ENCODE measurements at places on chromosomes 7 and 10. TPM values are rescaled to one million over a fixed set of nuclear protein-coding genes. Genes with fewer than 3 reads are reported as not detected.

DNA sequence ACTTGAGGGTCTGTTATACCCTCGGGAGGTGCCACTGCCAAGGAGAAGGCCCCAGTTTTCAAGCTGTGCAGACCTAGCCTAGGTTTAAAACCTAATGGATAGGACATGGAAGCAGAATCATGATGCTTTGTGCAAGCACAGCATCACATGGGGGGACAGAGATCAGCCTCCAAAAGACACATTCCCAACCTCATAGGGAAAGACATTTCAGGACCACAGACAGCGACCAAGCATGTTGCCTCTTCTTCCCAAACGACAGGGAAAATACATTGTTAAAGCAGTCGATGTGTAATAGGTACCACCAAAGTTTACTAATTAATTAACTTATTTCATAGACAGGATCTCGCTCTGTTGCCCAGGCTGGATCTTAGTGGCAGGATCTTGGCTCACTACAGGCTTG, 573.9 kb downstream of the TCERG1L start:
- no peak for DNase-seq

GRCh38 chr10:44249490-44249889, 135.4 kb downstream of the CXCL12 start:
- no peak for DNase-seq

The CNPY1 gene
- not detected for total RNA-seq

DNA sequence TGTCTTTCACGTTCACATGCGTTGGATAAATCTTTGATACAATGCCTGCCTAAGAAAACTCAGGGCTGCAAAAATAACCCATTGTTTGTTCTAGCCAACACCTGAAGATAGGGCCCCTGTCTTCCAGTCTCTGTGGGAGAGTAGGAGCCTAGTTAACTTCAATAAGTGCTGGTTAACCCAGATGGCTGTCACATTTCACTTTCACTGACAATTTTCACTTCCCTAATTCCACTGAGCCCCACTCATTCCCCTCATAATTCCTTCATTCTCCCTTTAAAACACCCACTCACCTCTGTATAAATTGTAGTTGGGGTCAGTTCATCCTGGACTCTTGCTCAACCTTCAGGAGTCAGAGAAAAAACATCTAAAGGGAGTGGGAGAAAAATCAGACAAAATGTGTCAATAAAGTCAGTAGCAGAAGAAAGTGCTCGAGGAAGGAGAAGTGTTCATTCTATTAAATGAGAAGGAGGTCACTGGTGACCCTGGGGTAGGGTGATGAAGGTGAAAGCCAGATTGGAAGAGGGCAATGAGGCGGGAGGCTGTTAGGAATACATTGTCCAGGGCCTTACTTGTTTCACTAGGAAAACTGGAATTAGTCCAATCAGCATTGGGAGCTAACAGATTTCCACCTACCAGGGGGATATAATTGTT, 51.2 kb upstream of the ABI1 start:
- no peak for DNase-seq

The FZD1 gene
- 2.3 TPM for total RNA-seq

The HSPA12A gene
- 2.6 TPM for total RNA-seq

- DNase-seq: no peak
These were observed 530.2 kb downstream of the GATA3 start for GRCh38 chr10:8584666-8585065.
